Right cardiac atrium (tissue), 5 donors: ENCODE measurements at places on chromosomes 3 and 15. TPM values are rescaled to one million over a fixed set of nuclear protein-coding genes. Genes with fewer than 3 reads are reported as not detected.
A peak's percentile ranks its signal among the peaks of the same experiment; 100 is the strongest.

DISP2 gene
- total RNA-seq, result 0.85 TPM

CAV3 gene
- total RNA-seq, result 18.8 TPM

- DNase-seq, result no peak
Measured at GRCh38 chr15:57353317-57353804, 22.9 kb upstream of the CGNL1 start.

DNA sequence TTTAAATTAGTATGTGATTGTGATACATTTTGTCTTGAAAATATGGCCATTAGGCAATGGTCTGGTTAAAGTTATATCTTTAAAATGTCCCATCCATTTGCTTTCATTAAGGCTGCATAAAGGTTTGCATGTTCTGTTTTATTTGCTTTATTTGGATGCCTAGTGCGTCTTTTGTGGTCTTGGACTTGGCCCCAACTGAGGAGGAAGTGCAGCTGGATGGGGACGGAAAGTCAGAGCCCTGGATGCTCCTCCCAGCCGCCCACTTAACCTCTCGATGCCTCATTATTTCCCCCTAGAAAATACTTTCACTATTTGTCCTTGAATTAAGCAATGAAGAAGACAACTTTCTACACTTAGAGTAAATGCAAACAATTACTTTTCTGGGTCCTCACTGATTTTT, 898.2 kb downstream of the MCTP2 start:
- peak; percentile 39 for DNase-seq
